Muscle of arm (tissue), 14 donors: ENCODE measurements at places on chromosomes 11 and 22. TPM values are rescaled to one million over a fixed set of nuclear protein-coding genes. Genes with fewer than 3 reads are reported as not detected.
A peak's percentile ranks its signal among the peaks of the same experiment; 100 is the strongest.

DNA sequence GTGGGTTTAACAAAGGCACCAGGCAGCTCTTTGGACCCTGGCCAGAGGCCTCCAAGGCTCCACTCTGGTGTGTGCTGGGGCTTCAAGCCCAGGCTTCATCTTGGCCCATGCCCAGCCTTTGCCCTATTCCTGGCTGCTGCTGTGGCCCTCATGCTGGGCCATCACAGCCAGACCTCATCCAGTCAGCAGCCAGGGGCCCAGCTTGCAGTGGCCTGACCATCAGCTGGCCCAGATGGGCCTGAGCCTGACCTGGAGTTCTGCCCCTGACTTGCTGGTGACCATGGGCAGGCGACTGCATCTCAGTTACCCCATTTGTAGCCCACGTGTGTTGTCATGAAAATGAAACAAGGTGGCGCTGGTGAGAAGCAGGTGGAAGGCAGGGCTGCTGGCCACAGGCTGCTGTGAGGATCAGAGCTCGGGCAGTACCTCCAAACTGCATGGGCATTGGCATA, 76.1 kb downstream of the MED15 start:
- DNase-seq = no peak

- DNase-seq = no peak
Measured at GRCh38 chr22:20542055-20542454, 34.6 kb downstream of the MED15 start.

DNA sequence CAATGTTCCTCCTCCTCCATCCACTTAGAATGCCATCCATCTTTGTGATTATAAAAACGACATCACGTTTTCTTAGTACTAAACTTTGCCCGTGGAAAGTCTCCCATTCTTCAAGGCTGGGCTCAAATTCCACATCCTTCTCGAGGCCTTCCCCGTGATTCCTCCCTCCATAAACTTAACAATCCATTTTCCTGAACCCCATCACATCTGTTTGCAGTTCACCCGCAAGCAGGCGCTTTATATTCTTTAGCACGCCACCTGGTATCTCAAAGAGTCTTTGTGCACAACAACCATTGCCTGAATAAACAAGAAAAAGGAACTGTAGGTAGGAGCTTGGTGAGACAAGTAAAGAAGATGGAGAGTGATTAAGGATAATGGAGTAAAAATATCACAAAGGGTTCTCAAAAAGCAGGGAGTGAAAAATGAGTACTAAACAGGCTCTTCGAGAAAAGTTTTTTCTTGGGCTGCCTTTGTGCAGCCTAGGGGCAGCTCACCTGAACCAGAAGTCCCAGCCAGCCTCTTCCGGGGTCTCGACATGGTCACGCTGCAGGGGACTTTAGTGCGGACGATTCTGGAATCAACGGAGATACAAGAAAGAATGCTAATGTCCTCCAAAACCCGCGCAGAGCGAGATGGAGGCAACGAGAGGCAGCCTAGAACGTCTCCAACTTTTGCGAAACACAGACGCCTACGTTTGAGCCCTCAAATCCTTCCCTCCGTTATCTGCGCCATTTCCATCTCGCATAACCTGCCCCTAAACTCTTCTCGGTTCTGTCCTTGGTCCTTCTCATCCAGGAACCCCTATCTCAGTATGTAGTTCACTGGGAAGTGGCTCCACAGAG, 585 bp downstream of the THYN1 start:
- DNase-seq = no peak

DNA sequence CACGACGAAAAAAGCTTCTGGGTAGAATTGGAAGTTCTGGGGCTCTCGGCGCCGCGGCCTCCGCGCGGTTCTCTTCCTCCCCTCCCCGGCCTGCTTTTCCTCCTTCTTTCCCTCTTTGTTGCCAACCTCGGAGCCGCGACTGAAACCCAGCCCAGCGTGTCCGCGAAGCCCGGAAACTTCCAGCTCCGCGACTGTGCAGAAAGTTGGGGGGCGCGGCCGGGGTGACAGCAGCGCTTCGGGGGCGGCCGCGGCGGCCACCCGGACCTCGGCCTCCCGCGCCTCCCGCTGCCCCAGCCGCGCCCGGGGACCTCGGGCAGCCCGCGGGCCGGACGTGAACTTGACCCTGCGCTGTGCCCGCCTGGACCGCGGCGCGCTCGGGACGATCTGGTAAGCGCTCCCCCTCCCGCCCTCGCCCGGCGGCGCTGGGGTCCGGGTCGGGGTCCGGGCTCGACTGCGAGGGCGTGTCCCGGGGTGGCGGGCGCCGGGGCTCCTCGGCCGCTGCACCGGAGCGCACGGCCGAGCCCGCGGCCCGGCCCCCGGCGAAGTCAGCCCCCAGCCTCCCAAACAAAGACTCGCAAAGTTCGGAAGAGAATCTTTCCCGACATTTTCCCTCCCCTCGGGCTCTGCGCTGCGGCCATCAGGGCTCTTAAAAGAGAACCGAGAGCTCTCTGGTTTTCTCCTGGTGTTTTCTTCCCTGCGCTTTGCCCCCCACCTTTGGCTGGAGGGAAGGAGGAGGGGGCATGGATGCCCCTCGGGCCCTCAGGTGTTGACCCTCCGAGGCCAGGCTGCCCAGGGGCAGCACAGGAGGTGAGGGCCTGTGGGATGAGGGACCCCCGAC, 67.9 kb upstream of the WNT7B start:
- no peak for DNase-seq

DNA sequence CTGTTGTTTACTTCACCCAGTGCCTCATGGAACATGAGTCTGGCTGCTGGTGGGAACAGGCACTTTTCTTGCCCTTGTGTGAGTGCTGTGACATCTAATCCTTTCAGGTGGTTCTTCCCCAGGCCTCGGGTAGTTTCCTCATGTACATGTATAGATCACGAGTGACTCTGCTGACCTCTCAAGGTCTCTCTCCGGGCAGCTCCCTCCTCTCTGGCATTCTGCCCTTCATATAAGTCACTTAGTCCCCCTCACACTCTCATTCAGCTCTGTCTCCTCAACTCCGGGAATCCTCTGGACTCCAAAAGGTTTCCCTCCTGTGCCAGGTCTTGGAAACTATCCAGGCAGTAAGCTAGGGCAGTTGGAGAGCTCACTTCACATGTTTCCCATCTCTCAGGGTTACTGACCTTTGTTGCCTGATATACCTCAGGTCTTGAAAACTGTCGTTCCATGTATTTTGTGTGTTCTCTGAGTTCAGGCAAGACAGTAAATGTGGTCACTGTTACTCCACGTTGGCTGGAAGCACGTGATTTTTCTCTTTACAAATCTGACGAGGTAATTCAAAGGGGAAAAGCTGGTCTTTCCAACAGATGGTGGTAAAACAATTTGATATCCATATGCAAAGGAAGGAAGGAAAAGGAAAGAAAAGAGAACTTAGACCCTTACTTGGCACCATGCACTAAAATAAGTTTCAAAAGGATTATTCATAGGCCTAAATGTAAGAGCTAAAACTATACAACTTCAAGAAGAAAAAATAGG, 40.5 kb upstream of the PITPNB start:
- no peak for DNase-seq

GRCh38 chr11:125951731-125952130, 5.9 kb downstream of the VSIG10L2 start:
- DNase-seq = no peak

GRCh38 chr11:85619499-85619898, 7.6 kb downstream of the DLG2 start:
- no peak for DNase-seq

- peak; percentile 28 for DNase-seq
Measured at GRCh38 chr11:63683133-63683991, 2.1 kb downstream of the RTN3 start.

GRCh38 chr11:20627701-20628100, 28.3 kb downstream of the SLC6A5 start:
- no peak for DNase-seq

- no peak for DNase-seq
Measured at GRCh38 chr22:42052765-42053164, 17.8 kb downstream of the NAGA start.

ARRB1 gene
- polyA plus RNA-seq = not detected

GRCh38 chr11:24324211-24324610, 172.6 kb upstream of the LUZP2 start:
- DNase-seq = no peak

- DNase-seq = peak; percentile 64
Measured at GRCh38 chr22:36191106-36191836, 10.3 kb downstream of the APOL4 start.

GRCh38 chr11:38721586-38722315, 2123.7 kb upstream of the RAG2 start:
- DNase-seq = peak; percentile 43

OR2D2 gene
- not detected for polyA plus RNA-seq

SLC22A8 gene
- polyA plus RNA-seq = not detected

DNA sequence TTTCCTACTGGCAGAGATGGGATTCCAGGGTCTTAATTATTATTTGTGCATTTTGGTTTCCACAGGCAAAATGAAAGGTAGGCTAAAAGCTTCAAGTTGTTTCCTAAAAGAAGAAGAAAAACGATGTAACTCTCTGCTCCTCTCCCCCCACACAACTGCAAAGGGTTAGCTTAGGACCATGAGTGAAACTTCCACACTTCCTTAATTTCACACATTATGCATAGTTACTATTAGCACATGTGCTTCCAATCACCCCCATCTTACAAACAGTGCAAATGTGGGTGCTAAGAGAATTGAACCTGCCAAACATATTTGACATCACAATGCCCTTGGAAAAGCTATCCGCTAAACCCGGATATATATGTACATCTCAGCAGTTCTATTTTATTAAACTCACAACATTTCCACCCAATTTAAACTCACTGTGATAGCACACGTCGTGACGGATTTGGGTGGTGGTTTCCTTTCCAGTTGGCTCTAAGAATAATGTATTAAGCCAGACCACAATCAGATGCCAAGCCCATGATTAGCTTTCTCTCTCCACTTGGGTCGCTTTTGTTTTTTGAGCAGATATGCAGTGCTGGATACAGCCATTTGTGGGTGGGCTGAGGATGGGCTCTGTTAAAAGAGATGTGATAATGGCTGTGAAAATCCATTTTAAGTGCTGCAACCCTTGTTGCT, 245.0 kb upstream of the POU2AF2 start:
- peak; percentile 41 for DNase-seq

- DNase-seq = no peak
Measured at GRCh38 chr11:36374726-36375125, 78.6 kb downstream of the PRR5L start.

LMO2 gene
- polyA plus RNA-seq = 15.1 TPM

DNA sequence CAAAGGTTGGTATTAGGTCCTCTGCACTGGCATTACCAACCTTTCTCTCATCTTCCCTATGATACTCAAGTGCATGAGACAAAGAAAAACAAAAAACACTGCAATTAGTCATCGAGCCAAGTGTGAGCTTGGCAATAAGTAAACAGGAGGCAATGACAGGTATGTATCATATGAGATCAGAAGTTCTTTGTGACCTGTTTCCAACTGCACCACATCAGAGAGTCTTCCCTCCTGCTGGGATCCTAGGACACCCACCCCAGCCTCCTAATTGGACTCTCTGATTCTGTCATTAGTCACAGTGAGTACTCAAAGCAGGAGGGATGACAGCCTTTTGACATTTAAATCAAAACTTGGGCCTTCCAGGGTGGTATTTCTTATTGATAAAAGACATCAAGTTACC, 7.8 kb upstream of the JAML start:
- no peak for DNase-seq

HSPA8 gene
- polyA plus RNA-seq = 1,736 TPM

TNNI2 gene
- 1,913 TPM for polyA plus RNA-seq

OR51B5 gene
- not detected for polyA plus RNA-seq

DNA sequence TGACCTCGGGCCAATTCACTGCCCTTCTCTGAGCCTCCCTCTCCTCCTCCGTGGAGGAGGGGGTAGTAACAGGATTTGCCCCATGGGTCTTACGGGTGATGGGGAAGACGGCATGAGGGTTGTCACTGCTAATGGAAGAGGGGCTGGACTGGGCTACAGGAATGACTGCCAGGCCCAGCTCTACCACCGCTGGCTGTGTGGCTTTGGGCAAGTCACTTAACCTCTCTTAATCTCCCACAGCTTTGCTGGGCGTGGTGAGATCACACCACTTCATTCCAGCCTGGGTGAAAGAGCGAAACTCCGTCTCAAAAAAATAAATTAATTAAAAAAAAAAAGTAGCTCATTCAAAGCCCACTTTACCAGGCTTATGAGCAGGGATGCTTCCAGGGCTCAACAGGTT, 2.8 kb downstream of the SYT12 start:
- DNase-seq = no peak

GRCh38 chr22:27462190-27462589, 339.4 kb downstream of the MN1 start:
- DNase-seq = no peak

MS4A3 gene
- polyA plus RNA-seq = not detected

GRCh38 chr11:48081151-48082010, 101.0 kb downstream of the PTPRJ start:
- DNase-seq = no peak

EFCAB6 gene
- polyA plus RNA-seq = 1.6 TPM

DNA sequence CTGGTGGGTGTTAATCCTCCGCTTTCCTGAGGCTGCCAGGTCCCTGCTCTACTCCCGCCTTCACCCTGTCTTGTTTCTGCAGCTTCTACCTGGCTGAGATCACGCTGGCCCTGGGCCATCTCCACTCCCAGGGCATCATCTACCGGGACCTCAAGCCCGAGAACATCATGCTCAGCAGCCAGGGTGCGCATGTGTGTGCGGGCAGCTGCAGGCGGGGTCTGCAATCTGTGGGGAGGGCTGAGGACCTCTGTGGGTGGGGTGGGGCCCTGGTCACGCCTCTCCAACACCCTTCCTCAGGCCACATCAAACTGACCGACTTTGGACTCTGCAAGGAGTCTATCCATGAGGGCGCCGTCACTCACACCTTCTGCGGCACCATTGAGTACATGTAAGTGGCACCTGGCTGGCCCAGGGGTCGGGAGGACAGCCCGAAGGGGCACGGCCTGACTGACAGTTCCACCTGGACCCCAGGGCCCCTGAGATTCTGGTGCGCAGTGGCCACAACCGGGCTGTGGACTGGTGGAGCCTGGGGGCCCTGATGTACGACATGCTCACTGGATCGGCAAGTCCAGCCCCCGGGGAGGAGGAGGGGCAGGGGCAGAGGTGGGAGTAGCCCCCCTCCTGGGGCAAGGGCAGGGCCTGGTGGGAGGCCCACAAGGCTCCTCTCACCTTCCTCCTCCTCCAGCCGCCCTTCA, 4.5 kb downstream of the RPS6KB2 start:
- no peak for DNase-seq

GRCh38 chr22:48750826-48751440, 1076.7 kb downstream of the BRD1 start:
- DNase-seq = no peak

- DNase-seq = no peak
Measured at GRCh38 chr22:25370322-25370721, 150.9 kb downstream of the CRYBB2 start.

DNA sequence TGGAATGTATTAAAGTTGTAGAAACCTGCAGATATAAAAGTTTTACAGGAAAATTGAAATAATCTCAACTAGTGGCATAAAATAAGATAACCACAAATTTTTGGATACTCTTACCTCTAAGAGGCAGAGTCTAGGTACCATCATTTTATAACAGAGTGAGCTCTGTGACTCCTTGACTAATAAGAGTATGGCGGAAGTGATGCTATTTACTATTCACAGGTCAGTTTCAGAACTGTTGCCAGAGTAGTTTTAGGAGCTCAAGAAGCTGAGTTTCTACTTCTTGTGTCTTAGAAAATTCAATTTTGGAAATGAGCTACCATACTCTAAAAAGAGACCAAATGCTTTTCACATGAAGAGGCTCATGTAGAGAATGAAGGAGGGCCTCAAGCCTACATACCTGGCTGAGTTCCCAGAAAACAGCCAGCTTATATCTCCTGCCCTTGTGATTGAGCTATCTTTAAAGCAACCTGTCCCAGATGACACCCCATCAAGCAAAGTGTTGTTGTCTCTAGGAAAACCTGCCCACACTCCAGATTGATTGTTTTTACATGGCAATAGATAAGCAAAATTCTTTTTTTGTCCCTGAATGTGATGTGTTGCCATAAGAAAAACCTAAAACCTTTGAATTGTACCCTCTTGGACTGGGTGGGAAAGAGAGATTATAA, 712.8 kb upstream of the CNTN5 start:
- DNase-seq = no peak
